ENCODE measurements at places on chromosomes 7 and 10.

DNA sequence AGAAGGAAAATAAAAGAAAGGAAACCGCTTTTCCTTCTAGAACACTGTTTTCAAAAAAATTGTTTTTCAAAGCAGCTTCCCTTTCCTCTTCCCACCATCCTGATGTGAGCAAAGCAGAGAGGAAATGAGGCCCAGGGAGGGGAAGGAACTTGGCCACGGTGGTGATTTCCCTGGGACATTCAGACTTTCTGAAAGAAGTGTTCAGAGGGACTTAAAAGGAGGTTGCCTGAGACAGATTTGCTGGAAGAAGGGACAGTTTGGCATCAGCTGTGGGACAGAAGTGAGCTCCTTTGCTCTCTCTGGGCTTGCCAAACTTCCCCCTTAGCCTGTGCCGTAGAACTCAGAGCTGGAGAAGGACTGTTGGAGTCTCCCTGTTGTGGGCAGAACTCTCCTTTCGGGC is 30.3 kb downstream of the ADCYAP1R1 start:
- DNase-seq: no peak
- H3K4me3 ChIP-seq: no peak overlapping the region
- H3K4me1 ChIP-seq: no peaks in the 10 kb centered on the region
- no peaks in the 10 kb centered on the region for H3K36me3 ChIP-seq
- H3K27ac ChIP-seq: no peak overlapping the region

- no peaks in the 10 kb centered on the region for H3K4me1 ChIP-seq
- DNase-seq: no peak
- H3K27me3 ChIP-seq: no peaks in the 10 kb centered on the region
Measured at GRCh38 chr7:130521258-130521951, 29.5 kb downstream of the MEST start.

DNA sequence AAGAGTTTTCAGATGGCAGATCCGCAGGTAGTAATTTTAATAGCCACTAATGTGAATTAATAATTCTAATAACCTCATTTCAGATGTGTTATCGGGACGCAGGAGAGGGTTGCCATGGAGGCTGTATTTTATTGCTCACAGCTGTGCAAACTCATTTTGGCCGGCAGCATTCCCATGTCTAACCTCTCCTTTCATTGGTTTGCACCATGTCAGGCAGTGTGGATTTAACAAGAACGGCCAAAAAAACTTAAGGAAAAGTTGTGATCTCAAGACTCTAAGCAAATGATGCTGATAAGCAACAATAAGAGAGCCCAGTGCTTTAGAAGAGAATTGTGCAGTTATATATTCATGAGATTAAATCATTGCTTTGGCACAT is 88.7 kb upstream of the NRP1 start:
- H3K27ac ChIP-seq: no peak overlapping the region
- H3K27me3 ChIP-seq: peaks cover 2% of the 10 kb centered on the region

- H3K4me1 ChIP-seq: peaks cover 3% of the 10 kb centered on the region
- H3K4me3 ChIP-seq: no peak overlapping the region
- no peaks in the 10 kb centered on the region for H3K27me3 ChIP-seq
- H3K36me3 ChIP-seq: no peaks in the 10 kb centered on the region
- no peak overlapping the region for H3K27ac ChIP-seq
Measured at GRCh38 chr7:129514683-129515082, 12.4 kb downstream of the SMKR1 start.

DNA sequence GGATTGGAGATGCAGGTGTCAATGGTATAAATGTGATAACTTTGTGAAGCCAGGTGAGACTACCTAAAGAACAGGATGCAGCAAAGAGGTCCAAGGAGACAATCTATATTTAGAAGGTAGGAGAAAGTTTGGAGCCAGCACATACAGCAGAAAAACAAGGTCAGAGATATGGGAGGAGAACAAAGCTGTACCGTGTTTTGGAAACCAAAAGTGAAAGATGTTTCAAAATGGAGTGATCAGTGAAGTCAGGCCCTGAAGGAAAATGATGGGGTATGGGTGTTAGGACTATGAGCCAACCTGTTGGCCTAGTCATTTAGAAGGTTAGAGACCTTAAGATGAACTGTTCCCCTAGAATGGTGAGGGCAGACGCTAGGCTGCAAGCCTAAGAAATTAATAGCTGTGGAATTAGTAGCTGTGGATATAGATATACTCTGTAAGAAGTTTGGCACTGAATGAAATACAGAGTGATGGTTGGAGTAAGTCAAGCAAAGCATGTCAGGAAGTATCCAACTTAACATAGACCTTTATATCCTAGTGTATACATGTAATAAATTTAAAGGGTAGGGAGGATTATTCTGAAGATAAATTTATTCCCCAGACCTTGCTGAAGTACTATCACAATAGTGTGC is 149.8 kb upstream of the WNT16 start:
- DNase-seq: no peak
- H3K27me3 ChIP-seq: no peaks in the 10 kb centered on the region
- no peaks in the 10 kb centered on the region for H3K4me1 ChIP-seq
- H3K27ac ChIP-seq: no peak overlapping the region

DNA sequence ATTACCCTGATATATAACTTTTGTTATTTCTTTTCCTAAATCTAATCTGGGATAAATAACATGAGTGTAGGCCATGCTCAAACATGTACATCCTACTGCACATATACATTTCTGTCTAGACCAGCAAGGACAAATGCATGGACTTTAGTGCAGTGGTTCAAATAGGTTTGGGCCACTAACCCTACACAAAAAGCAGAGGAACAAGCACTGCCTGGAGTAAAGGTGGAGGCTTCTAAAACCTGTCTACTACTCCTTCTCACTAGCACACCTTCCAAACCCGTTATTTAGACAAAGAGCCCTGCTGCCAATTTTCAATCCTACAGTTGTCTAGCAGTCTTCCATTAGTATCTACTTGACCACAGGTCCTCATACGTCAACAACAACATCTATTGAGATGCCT is 34.8 kb downstream of the SGCE start:
- no peak overlapping the region for H3K4me3 ChIP-seq
- no peaks in the 10 kb centered on the region for H3K27me3 ChIP-seq
- H3K36me3 ChIP-seq: no peaks in the 10 kb centered on the region
- DNase-seq: no peak
- peak overlapping the region; percentile 95 for H3K27ac ChIP-seq

- H3K4me3 ChIP-seq: no peak within 1 kb of the TSS
- no peak for DNase-seq
- H3K4me1 ChIP-seq: peaks cover 16% of the 10 kb centered on the region
- H3K27me3 ChIP-seq: no peaks in the 10 kb centered on the region
- peak within 1 kb of the TSS; percentile 9 for H3K27ac ChIP-seq
Measured at GRCh38 chr7:47948141-47948790, at the start of gene PKD1L1. Gene PKD1L1 (minus strand): TSS chr7:47948466. CDS start chr7:47948440, 26 bp downstream.

DNA sequence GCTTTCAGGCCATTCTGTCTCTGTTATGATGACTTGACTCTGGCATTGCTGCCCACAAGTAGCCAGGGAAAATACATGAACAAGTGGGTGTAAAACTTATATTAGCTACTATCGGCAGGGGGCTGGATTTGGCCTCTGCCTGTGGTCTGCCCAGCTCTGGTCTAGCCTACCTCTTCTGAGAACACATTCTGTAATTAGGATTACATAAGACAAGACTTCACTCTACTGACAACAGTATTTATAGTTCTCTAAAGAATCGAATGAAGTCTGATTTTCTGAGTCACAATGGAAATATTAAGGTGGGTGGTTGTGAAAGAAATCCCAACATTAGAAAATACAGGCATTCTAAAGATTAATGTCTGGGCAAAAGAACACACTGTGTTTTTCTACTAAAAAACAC is 55.5 kb downstream of the DLD start:
- no peak for DNase-seq
- H3K4me1 ChIP-seq: peaks cover 9% of the 10 kb centered on the region
- H3K27me3 ChIP-seq: peaks cover 3% of the 10 kb centered on the region
- H3K4me3 ChIP-seq: no peak overlapping the region
- H3K27ac ChIP-seq: peak overlapping the region; percentile 1

GRCh38 chr7:69184339-69184738 is 413.9 kb upstream of the AUTS2 start:
- DNase-seq: no peak
- H3K27me3 ChIP-seq: peaks cover 1% of the 10 kb centered on the region
- no peaks in the 10 kb centered on the region for H3K4me1 ChIP-seq
- no peak overlapping the region for H3K4me3 ChIP-seq

DNA sequence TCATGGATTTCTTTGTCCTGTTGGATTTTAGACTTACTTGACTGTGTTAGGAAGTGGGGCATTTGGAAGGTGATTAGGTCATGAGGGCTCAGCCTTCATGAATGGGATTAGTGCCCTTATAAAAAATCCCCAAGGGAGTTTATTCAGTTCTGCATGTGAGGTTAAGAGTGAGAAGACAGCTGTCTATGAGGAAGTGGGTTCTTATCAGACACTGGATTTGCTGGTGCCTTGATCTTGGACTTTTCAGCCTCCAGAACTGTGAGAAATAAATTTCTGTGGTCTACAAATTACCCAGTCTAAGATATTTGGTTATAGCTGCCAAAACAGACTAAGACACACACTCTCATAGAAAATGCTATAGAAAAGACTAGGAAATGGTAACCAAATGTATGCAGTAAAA is 724.7 kb upstream of the FZD8 start:
- H3K27me3 ChIP-seq: no peaks in the 10 kb centered on the region
- no peak for DNase-seq
- no peak overlapping the region for H3K4me3 ChIP-seq
- peaks cover 1% of the 10 kb centered on the region for H3K4me1 ChIP-seq
- H3K36me3 ChIP-seq: no peaks in the 10 kb centered on the region
- H3K27ac ChIP-seq: no peak overlapping the region

DNA sequence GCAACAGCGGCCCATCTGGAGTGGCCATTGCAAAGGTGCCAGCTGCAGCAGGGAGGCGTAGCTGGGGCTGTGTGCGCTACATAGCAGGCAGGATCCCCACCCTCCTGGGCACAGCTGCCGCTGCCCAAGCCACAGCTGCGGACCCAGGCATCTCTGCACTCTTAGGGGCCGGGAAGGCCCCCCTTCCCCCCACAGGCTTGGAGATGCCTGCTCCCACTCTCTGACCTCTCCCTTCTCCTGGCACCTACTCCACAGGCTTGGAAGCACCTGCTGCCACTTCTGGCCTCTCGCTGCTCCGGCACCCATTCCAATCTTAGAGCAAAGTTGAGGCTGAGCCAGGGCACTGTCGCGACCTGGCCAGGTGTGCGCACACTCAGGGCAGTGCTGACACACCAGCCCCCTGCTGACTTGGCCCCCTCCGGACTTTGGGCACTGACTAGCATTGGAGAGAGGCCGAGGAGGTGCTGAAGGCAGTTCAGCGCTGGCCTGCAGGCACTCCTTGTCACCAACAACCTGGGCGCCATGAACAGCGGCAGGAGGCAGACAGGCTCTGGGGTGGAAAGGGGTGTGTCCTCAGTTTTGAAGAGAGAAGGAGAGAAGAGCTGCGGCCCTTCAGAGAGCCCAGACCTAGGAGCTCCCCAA is 18.4 kb downstream of the RBM48 start:
- no peaks in the 10 kb centered on the region for H3K27me3 ChIP-seq
- DNase-seq: no peak
- no peak overlapping the region for H3K4me3 ChIP-seq
- H3K27ac ChIP-seq: no peak overlapping the region
- no peaks in the 10 kb centered on the region for H3K4me1 ChIP-seq

All from glutamatergic neuron (in vitro differentiated cells).